ENCODE measurements at places on chromosomes 7 and 10.
A peak's percentile ranks its signal among the peaks of the same experiment; 100 is the strongest.

GRCh38 chr7:41298409-41298808 is 404.5 kb downstream of the INHBA start:
- DNase-seq = no peak

DNA sequence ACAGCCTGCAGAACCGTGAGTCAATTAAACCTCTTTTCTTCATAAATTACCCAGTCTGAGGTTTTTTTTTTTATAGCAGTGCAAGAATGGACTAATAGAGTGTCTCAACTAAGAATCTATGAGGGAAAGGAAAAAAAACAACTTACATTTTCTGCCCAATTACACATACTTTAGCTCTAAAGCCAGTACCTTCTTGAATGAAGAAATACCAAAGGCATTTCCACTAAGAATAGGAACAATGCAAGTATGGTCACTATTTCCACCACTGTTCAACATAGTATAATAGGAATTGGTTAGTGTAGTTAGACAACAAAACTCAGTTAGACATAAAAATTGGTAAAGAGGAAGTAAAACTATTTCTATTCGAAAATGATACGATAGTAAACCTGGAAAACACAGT is 37.6 kb downstream of the MICU1 start:
- DNase-seq = no peak

GRCh38 chr10:71829171-71829570 is 21.9 kb downstream of the PSAP start:
- DNase-seq = no peak

- DNase-seq = no peak
Measured at GRCh38 chr10:34121781-34122622, 693.1 kb downstream of the PARD3 start.

DNA sequence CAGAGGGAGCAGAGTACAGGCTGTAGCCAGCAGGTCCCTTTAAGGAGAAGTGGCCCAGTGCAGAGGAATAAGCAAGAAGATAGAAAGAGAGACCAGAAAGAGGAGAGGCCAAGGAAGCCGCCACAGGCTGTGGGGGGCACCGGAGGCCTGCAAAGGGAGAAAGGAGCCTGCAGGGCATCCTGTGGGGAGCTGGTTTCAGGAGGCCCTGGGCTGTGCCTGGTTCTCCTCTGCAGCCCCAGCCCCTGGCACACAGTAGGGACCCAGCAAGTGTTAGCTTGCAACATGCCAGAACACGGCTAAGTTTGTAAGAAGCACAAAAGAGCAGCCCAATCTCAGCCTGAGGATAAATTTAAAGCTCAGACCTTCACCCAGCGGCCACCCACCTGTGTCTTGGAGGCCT is 12.3 kb upstream of the C10orf71 start:
- no peak for DNase-seq

DNA sequence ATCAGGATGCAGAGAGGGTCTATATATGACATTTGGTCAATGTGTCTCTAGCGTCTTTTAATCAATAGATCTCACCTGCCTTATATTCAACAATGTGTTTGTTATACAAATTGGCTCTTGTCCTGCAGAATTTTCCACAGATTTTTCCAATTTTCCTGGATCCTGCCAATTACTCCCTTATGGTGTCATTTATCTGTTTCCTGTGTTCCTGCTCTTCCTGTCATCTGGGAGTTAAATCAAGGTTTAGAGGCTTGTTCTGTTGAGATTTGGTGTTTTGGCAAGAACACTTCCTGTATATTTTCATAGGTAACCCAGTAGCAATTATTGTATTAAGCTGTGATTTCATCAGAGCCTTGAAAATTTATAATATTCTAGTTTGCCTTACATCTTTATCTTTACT is 8.8 kb upstream of the C10orf71 start:
- DNase-seq = no peak

- no peak for DNase-seq
Measured at GRCh38 chr10:37700886-37701780, 156.3 kb downstream of the ZNF248 start.

GRCh38 chr10:34746094-34746493 is 69.0 kb downstream of the PARD3 start:
- DNase-seq = no peak

GRCh38 chr7:106111655-106112117 is 426 bp downstream of the SYPL1 start:
- DNase-seq = peak; percentile 10

DNA sequence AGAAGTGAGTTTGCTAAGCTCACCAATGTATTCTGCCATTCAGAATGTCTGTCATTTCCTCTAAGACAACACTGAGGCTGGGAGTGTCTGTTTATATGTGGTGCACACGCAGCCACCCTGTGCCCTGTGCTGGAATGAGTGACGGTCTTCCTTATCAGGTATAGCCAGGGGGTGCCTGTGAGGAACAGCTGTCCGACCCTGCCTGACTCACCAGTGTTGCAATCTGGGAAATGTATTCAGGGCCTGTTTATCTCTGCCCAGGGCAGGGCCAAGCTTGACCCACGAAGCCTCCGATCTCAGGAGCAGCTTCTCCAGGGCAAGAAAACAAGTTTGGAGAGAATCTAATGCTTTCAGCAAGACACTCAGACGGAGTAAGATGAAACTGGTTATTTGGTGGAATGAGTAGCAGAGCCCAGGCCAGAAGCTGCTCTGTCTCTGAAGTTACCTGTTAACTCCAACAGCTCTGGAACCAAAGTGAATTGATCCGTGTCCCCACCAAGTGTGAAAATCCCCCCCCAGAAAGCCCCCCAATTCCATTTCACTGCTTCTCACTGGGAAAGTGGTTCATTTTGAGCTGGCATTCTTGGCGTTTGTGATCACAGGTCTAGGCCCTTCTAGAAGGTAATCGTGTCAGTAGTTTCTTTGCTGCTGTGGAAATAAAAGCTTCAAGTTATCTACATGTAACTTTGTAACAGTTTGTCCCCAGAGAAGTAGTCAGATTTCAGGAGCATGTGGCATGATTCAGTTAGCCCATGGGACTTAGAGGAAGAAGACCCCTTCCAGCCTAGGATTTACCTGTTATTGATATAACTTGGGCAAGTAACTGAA is 6.1 kb upstream of the UBE2H start:
- DNase-seq = peak; percentile 72

DNA sequence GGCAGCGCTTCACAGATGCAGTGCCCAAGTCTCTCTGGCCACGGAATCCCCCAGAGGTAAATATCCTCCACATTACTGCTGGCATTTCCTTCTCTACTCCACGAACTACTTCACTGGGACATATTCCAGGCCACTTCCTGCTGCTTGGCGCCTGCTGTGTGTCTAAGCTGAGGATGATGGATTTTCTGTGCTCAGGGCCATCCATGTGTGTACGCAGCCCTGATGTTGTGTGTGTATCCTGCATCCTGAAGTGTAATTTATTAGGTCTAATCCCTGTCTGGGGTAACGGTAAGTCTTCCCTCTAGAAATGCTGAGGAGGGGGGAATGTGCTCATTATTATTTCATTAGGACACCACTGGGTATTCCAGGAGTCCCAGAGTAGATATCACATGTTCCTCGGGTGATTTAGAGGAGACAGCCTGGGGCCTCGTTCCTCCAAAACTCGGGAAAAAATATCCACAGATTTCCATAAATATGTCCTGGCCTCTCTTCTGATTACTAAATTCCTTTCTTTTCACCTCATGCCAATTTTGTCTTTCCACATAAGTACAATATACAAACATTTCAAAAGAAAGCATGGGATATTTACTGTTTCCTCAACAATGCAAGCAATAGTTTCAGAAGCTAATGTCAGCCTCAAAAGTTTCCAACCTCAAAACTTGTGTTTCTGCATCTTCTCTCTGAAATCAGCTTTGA is 25.5 kb upstream of the HABP2 start:
- DNase-seq = no peak

- no peak for DNase-seq
Measured at GRCh38 chr7:101950450-101951119, 133.2 kb downstream of the CUX1 start.

DNA sequence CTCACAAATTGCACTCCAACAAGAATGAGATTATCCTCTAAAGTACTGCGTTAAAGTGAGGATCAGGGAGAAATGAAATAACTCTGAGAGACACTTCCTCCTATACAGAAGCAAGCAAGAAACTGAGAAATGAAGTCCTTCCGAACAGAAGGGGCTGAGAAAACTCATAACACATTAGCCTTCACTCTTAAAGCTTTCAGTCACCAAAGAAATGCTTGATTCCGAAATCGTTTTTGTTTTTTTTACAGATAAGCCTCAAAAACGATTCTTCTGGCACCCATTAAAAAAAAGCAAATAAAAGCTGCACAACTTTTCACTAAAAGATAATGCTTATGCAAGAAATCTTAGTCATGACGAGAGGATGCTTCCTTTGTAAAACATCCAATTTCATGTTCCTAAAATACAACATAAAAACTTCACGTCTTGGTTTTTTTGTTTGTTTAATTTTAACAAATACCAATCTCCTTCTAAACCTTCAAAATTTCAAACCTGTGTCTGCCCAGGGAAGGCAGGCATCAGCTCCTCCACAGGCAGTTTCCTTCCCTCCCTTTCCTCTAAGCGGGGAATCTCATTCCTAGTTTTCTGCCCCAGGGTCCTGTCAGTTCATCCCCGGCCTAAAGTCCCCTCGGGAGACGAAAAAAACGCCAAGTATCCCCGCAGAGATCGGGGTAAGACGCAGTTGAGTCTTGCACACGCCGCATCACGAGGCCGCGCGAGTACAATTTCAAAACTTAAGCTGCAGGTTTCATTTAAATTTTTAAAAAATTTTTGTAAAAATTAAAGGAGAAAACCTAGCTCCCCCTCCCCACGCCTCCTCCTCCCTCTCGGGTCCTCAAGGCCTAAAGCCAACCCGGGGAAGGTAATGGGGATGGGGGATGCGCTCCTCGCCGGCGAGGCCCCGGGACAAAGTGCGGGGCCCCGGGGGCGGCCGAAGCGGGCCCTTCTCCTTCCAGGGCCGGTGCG is 1.1 kb downstream of the BAZ1B start:
- DNase-seq = no peak

GRCh38 chr7:28405662-28406061 is 6.7 kb upstream of the CREB5 start:
- no peak for DNase-seq

DNA sequence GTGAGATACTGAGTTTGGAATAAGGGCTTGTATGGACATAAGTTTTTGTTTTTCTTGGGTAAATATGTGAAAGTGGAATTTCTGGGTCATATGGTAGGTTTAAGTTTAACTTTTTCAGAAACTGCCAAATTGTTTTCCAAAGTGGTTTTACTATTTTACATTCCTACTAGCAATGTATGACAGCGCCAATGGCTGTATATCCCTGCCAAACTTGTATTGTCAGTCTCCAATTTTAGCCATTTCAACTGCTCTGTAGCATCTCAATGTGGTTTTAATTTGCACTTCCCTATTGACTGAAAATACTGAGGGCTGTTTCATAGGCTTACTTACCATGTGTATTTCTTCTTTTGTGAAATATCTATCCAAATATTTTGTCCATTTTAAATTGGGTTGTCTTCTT is 90.5 kb upstream of the ZNF32 start:
- DNase-seq = no peak

- no peak for DNase-seq
Measured at GRCh38 chr10:36163827-36164226, 521.7 kb upstream of the FZD8 start.

- DNase-seq = no peak
Measured at GRCh38 chr7:133428876-133429275, 176.0 kb downstream of the EXOC4 start.

GRCh38 chr10:120221873-120222485 is 235.0 kb upstream of the PLPP4 start:
- peak; percentile 4 for DNase-seq

DNA sequence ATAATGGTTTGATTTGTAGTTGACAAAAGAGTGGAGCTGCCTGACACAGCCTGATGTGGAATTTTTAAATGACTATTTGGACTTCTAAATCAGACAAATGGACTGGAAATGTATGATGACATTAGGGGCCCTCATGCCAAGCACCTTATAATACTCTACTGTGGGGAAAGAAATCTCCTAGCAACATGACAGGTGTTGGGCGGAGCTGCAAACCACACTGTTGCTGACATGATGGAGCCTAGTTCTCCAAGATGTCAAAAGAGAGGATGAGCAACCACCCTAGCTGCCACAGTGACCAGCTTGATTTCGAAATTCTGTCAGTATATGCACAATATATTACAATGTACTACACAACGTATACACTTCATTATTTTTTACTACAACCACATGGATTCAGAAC is 65.8 kb downstream of the RHOBTB1 start:
- DNase-seq = no peak
